Head of caudate nucleus (tissue), 42 donors: ENCODE measurements at places on chromosomes 2 and 18.

DNA sequence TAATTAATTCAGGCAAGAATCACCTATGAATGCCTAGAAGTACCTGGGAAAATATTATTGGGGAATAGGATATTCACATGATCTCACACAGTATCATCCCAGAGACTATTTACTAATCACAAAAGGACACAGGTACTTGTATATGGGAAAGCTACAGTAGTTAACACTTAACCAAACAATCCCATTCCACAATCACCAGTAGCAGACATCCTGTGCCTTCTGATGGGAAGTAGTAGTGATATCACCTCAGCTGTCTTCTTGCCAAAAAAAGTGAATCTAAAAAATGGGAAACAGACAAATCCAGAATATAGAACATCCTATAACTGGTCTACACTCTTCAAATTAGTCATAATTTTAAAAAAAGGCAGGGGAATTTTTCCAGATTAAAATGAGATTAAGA is 75.6 kb upstream of the CCDC150 start:
- no peak for DNase-seq

DNA sequence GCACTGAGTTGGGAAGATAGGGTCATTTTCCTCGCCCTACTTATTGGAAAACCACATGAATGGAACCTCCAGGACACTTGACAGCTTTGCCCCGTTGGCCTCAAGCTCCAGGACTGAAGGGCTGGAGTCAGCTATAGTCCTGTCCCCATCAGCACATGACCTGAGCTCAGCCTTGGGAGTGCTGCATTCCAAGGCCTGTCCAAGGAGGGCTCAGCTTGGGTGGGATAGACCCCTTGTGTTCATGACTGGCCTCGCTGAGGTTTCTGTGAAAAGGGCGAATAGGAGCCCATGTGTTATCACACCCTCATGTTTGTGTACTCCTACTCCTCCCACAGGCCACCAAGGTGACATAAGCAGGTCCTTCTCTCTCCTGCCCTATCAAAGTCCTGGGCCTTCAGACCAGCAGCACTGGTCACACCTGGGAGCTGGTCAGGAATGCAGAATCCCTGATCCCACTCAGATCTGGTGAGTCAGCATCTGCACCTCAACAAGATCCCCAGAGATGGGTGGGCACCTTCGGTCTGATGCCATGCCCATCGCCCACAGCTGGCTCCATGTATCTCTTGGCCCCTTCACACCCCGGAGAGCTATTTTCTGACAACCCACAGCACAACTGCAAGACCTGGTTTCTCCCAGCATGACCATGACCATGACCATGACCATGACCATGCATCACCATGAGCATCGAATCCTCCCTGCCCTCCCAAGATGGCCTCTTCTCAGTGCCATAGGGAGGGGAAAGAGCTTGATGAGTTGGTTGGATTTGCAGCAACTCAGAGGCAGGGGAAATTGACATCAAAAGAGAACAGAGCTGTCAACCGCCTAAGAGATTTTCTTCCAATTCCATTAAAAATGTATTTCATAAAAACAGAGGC is 83.0 kb upstream of the RAB6C start:
- DNase-seq = no peak

- no peak for DNase-seq
Observed at GRCh38 chr2:36409335-36409734, 53.8 kb downstream of the CRIM1 start.

DNA sequence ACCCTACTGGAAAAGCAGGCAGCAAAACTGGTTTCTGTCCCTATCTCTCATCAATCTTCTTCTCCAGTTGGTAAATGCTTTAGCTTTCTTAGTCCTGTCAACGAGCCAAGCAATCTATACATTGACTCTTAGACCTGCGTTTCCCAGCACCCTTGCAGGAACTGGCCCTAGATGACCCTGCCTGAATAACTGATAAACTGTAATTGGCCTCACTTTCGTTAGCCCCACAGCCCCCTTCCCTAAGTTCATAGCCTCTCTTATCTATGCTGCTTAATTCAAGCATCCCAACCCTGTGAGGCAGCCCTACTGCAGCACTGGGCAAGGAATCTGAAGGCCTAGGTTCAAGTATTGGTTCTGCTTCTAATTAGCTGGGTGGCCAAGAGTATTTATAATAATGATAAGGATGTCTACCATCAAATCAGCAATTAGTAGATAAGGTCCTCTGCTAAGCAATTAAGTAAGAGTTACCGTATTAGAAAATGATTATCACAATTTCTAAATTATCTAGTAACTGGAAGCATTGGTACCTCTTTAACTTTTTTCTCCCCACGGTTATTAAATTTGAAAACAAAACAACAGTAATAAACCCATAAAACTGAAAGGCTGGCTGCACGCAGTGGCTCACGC is 86.4 kb upstream of the RMDN2 start:
- no peak for DNase-seq

- no peak for DNase-seq
Observed at GRCh38 chr2:157264099-157264498, 6.6 kb downstream of the GALNT5 start.

DNA sequence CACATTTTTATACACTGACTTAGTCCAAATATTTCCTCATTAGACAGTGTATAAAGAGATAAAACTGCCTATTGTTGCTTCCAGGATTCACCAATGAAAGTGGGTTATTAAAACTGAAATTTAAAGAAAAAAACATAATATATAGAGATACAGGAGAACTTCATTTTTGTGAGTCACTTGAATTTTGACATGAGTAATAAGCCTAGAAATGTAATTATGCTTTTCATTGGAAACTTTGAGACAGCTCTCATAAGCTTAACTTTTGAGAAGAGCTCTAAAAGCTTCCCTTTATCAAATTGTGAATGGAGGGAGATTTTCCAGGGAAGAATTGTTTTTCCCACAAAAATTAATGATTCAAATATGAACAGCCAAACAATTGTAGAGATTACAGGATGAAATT is 14.1 kb downstream of the DYNC2LI1 start:
- no peak for DNase-seq

- DNase-seq = no peak
Observed at GRCh38 chr2:120738786-120739437, 3.2 kb downstream of the GLI2 start.

- no peak for DNase-seq
Observed at GRCh38 chr2:74525717-74526648, at the start of gene DQX1. Gene DQX1 (minus strand): TSS chr2:74526231. CDS start chr2:74525729, 502 bp downstream.

DNA sequence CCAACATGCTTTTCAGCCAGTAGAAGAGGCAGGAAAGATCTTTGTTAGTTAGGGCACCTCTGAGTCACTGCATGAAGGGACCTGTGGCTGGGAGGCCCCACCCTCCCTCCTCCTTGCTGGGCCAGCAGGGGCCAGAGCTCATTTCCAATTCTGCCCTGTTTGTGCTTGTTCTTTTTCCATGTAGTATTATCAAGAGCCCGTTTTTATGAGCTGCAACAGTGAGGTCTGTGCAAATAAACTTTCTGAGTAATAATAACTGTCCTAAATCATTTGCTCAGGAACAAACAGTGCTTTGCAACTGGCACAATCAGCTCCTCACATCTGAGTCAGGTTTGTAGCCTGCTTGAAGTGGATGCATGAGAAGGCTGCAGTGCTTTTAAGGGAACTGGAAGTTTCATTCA is 128.0 kb downstream of the ARL4C start:
- DNase-seq = no peak

GRCh38 chr2:170249761-170250160 is 71.8 kb downstream of the MYO3B start:
- no peak for DNase-seq

GRCh38 chr2:206875701-206876100 is 63.6 kb upstream of the CPO start:
- DNase-seq = no peak

- peak; percentile 31 for DNase-seq
Observed at GRCh38 chr2:51000849-51001617, 30.9 kb downstream of the NRXN1 start.

- no peak for DNase-seq
Observed at GRCh38 chr18:72908181-72908580, 40.4 kb upstream of the NETO1 start.

GRCh38 chr2:231212329-231212845 is 14.0 kb downstream of the ARMC9 start:
- DNase-seq = no peak

- no peak for DNase-seq
Observed at GRCh38 chr2:216083464-216084281, 2.0 kb downstream of the TMEM169 start.
